ENCODE measurements at places on chromosomes 11 and 22.
A peak's percentile ranks its signal among the peaks of the same experiment; 100 is the strongest.

GRCh38 chr11:133895551-133895950 is 50.2 kb upstream of the SPATA19 start:
- no peak for DNase-seq

- DNase-seq = no peak
These were observed 1.5 kb upstream of the CRACR2B start for GRCh38 chr11:826227-826621.

- no peak for DNase-seq
These were observed 14.1 kb downstream of the AASDHPPT start for GRCh38 chr11:106091480-106092123.

GRCh38 chr22:28570696-28571373 is 108.8 kb downstream of the TTC28 start:
- DNase-seq = no peak

DNA sequence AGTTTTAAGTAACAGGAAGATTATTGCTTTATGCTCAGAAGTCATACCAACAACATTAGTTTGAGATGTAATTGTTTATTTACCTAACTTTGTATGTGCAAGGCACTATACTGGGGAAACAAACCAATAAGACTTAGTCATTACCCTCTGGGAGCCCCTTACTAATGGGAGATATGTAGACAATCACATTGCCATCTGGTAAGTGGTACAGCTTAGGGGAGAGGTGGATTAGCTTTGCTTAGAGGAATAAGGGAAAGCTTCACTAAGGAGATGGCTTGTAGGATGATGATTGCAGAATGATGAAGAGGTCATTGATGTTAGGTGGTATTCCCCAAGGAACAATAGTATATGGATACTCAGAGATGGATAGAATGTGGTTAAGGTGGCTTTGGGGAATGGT is 17.5 kb downstream of the EMSY start:
- no peak for DNase-seq

GRCh38 chr11:5286351-5286750 is 15.4 kb downstream of the OR51B4 start:
- DNase-seq = no peak

- DNase-seq = no peak
These were observed 136.3 kb downstream of the ARHGAP42 start for GRCh38 chr11:100823360-100823759.

- DNase-seq = peak; percentile 85
These were observed 34.6 kb downstream of the CYTH4 start for GRCh38 chr22:37316875-37317371.

GRCh38 chr11:87421422-87421821 is 383.7 kb downstream of the TMEM135 start:
- DNase-seq = peak; percentile 34

- DNase-seq = no peak
These were observed 56.8 kb upstream of the CLMP start for GRCh38 chr11:123251657-123252344.

DNA sequence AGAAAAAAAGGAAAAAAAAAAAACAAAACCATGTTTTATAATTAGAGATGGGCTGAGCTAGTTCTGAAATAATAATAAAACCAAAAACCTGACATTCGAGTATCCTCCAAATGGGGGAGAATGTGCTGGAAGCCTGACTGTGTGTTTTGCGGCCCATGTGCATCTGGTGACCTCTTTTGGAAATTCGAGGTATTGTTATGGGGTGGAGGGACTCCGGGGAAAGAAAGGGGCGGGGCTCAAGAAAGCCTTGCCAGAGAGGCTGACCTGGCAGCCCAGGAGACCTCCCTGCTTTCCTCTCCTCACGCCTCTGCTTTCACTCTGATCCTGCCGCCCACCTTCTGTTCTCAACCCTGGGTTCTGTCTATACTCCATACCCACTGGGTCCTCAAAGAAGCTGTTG is 72.9 kb downstream of the CTTN start:
- peak; percentile 15 for DNase-seq

DNA sequence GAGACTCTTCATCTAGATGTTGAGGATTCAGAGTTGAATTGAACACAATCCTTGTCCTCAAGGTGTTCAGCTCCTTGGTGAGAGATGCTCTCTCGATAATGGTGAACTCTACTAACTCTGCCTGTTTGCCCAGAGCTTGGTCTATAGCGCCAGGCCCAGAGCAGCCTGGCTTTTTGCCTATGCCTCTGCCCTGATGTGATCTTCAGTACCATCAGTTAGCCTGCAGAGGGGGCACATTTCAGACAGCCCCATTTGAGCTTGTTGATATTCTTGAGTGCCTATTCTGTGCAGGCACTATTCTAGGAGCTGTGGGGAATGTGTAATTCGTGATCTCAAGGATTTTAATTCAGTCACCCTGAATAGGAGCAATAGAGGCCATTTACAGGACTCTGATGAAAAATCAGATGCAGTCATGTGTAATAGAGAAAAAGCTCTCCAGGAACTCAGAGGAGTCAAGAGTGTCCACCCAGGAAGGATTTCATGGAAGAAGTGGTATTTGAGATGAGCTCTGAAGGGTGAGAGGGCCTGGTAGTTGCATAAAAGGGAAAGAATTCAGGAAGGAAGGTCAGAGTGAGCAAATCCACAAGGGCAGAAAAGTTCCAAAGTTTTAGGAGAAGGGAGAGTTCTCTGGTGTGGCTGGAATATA is 19.3 kb downstream of the GTPBP1 start:
- peak; percentile 49 for DNase-seq
